ENCODE measurements at places on chromosomes 1 and 21.

DNA sequence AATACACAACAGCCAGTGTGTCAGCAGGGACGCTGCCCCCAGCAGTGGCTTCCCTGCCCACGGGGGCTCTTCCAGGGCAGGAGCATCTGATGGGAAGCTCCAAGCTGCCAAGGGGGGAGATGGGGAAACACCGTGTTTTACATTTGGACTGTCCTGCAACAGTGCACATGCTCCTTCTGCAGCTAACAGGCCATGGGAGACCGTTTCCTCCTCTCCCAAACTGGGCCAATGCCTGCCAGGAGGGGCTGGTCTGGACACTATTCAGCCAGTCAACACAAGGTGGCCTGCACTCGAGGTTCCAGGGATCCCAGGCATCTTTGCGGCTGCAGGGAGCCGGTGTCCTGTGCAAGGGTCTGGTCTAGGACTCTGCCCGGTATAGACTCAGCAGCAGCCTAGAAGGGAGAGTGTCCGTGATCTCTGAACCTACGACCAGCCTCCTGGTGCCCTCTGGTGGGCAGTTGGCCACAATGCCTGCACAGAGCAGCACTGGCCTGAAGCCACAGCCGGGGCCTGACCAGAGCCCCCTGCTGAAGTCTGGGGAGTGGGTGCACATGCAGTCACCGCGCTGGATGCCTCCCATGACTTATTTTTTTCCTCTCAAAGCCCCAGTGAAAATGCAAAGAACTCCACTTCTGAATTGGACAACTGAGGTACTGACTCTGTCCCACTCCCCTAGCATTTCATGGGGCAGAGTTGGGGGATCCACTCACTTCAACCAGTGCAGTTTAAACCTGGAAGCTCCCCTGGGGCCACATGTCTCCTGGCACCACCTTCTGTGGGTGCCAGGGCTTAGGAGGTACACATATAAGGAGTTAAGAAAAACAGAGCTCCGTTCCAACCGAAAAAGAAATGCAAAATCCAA, 33.3 kb downstream of the RCC2 start:
- DNase-seq = peak; percentile 55

DNA sequence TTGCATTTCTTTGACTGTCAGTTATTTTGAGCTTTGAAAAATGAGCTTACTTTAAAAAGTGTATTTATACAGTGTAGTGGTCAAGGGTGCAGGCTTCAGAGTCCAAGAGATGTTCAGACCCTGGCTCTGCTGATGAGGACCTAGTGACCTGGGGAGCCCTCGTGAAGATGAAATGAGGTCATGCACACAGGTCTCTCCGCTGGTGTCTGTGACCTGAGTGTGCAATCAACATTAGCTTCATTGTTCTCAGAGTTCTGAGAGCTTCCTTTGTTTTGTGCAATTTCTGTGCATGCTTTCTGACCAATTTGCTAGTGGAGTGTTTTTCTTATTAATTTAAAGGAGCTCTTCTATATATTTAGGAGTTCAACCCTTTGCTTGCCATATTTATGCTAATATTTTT, 71.3 kb downstream of the RIPK4 start:
- DNase-seq = no peak

- no peak for DNase-seq
These were observed 398.5 kb upstream of the ADAMTS5 start for GRCh38 chr21:27365394-27365793.

GRCh38 chr1:77220687-77221463, 1.6 kb upstream of the PIGK start:
- no peak for DNase-seq

DNA sequence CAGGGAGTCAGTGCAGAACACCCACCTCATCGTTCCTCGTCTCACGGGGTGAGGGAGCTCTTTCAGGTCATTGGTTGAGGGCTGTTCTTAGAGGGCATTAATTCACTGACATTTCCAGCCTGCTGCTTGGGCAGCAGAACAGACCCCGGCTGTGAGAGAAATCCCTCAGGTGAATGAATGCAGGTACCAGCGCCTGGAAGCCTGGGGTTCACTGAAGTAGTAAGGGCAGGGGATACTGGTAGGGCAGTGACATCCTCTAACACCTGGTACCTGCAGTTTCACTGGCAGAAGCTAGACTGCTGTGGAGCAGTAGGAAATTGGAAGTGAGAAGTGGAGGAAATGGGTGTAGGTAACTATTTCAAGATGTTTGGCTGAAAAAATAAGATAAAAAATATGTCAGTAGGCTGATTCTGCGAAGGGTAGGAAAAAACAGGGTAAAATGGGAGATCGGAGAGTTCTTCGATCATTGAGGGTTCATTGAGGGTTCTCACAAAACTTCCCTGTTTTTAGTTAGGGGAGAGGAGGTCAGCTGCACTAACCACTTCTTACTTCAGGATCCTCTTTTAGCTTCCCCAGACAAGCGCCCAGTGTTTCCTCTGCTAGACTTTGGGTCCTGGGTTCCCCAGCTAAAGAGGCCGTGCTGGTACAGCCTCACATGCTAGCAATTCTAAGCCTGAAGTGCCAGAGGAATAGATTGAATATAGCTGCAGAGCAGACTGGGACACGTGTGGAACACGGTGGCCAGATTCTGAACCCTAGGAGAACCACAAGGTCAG, 55.2 kb downstream of the RNF220 start:
- DNase-seq = peak; percentile 2

GRCh38 chr1:23169727-23170335, 1.2 kb upstream of the LUZP1 start:
- peak; percentile 55 for DNase-seq

DNA sequence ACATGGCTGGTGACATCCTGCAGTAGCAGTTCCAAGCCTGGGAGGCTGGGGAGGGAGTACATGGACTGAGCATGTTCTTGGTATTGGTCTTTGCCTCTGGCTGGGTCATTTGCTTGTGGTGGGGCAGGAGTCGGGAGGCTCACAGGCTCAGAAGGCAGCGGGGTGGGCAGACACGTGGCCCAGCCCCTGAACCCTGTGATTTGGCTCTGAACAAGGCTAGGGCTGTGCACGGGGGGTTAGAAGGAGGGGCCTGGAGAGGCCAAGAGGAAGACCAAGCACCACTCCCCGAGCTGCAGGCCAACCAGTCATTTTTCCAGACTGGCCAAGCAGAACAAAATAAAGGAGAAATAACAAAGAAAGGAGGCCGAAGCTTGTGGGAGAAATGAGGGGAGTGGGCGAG, 9.7 kb upstream of the PRELP start:
- no peak for DNase-seq

DNA sequence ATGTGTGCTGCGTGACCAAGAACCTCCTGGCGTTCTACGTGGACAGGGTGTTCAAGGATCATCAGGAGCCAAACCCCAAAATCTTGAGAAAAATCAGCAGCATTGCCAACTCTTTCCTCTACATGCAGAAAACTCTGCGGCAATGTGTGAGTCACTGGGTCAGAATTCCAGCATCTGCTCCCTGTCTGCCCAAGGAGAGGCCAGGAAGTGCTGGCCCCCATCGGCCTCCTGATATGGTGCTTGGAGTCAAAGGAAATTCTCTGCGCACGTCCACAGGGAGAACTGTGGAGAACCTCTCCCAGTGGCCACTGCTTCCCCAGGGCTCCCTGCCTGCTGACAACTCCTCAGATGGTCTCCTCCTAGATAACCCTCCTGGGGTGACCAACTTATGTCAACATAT, 25.6 kb upstream of the IL20 start:
- DNase-seq = no peak

DNA sequence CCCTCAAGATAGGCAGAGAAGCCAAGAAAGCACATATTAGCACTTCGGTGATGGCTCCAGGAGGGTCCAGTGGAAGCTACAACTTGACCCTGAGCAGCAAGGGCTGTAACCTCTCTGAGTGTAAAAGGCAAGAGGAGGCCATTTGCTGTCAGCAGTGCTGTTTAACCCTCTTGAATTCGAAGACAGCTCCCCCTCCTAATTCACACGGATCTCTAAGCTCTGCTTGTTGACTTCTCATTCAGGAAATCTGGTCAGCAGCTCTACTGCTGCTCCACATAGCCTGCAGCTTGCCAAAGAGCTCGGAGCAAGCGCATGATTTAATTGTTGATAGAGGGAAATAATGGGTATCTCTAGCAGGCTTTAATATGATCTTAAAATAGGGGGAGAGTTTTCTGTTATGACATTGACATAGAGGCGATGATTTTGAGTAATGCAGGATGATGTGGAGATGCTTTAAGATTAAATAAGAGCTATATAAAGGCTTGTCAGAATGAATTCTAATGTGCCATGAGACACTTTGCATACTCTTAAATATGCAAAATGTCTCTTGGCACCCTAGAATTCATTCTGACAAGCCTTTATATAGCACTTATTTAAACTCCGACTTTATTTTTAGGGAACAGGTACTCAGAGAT, 79.4 kb upstream of the USH2A start:
- DNase-seq = no peak

DNA sequence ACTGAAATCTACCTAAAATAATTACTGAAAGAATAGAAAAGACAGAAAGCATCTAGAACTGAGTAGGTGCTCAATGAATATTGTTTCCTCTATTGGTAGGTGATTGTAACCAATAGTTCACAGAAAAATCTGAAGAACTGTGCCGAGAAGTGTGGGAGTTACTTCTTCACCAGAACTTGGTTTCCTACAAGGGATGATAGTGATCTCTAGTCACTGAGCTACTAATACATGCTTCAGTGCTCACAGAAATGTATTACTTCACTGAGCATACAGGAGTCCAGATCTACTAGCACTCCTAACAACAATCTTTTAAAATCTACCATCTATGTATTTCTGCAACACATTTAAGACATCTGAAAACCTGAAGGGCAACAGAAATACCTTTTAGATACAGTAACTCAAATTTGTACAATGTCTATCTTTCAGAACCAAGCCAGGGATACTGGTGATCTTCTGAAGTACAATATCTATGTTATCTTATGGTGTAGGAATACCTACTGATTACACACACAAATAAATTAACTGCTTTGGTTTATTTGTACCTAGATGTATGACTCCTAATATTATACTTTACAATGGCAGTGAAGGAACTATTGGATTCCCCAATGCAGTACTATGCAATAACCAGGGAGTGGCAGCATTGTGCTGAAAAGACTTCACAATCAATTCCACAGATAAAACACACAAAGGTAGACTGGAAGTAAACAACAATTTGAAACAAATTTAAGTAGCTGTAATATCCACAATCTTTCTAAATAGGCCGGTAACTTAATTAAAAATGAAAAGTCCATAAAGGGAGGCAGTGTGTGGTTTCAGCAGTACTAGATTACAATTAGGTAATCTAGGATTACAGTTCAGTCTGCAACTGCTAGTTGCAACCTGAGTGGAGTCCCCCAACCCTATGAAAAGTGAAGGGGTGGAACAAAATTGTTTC, 243.0 kb downstream of the SLC45A1 start:
- DNase-seq = peak; percentile 34

- DNase-seq = no peak
These were observed 121.0 kb upstream of the TSPAN2 start for GRCh38 chr1:115210302-115210711.

- DNase-seq = no peak
These were observed 902.9 kb downstream of the LTN1 start for GRCh38 chr21:28089599-28090441.

- DNase-seq = peak; percentile 24
These were observed 80.3 kb upstream of the PTBP2 start for GRCh38 chr1:96641282-96641681.
